ENCODE measurements at places on chromosomes 12 and 14.

DNA sequence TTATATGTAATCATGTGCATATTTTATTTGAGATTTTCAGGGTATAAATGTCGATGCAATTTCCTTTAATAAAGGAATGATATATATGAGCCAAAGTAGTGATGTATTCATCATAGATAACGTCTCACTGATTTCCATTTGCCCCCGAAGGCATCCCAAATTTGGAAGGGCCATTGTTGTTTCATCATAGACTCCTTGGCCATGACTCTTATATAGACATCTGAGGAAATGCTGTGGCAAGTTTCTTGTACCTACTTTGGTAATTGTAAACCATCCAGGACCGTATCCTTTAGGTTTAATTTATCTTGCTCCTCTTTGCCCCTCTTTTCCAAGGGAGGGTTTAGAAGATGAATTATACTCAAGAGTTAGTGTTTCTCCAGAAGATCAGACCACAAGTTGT is 84.7 kb downstream of the SAMD4A start:
- DNase-seq = no peak

GRCh38 chr14:22848351-22849164 is 12.2 kb downstream of the MMP14 start:
- no peak for DNase-seq

- DNase-seq = no peak
Observed at GRCh38 chr12:123421314-123421713, 15.2 kb downstream of the RILPL2 start.

GRCh38 chr14:99575043-99576023 is 28.7 kb downstream of the CCDC85C start:
- peak; percentile 70 for DNase-seq

- DNase-seq = no peak
Observed at GRCh38 chr12:53950437-53950773, 4.3 kb upstream of the HOXC12 start.

GRCh38 chr14:103112400-103113243 is 10.6 kb upstream of the TNFAIP2 start:
- no peak for DNase-seq

DNA sequence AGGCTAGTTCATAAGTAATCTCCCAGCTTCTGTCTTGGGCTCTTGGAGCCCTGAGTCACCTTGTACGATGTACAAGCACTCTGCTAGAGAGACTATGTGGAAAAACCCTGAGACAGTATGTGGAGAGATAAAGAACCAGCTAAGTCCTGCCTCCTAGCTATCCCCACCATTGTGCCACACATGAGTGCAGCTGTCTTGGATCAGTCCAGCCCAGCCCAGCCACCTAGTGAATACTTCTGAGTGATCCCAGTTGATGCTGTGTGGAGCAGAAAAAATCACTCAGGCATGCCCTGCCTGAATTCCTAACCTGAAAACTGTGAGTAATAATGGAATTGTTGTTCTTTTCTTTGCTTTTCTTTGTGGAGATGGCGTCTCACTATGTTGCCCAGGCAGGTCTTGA is 5.1 kb upstream of the SERPINA6 start:
- no peak for DNase-seq

- no peak for DNase-seq
Observed at GRCh38 chr14:35712466-35712865, 96.6 kb downstream of the RALGAPA1 start.

GRCh38 chr12:111368291-111368787 is 556 bp downstream of the PHETA1 start:
- DNase-seq = no peak

DNA sequence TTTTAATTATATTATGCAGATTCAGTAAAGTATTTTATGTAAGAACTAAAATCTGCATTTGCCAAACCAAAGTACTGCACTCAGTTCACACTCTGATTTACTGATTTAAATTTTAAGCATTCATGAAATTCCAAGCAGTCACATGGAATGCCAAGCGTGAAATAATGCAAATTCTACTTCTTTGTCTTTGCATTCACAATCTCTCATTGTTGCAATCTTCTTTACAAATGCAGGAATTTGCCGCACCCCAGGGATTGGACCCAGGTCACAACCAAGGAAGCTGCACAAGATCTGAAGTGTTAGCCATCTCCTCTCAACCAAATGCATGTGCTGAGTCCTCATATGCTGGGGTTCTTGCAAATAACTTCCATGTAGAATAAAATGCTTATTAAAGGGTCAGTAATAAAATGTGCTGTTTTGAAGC is 71.9 kb downstream of the TUNAR start:
- no peak for DNase-seq

DNA sequence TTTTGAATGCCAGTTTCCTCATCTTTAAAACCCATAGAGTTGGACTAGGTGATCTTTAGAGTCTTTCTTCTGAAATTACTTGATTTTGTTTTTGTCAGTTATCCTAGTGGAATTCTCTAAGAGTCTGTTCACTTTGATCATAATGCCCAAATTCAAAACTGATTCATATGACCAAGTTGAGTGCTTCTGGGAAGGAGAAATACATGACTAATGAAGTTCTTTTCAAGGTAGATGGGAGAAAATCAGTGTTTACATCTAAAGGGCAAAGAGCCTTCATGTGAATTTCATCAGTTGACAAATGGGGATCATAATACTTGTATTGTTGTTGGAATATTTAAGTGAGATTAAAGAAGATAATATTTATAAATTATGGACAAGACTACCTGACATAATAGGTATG is 53.2 kb downstream of the ERC1 start:
- no peak for DNase-seq

DNA sequence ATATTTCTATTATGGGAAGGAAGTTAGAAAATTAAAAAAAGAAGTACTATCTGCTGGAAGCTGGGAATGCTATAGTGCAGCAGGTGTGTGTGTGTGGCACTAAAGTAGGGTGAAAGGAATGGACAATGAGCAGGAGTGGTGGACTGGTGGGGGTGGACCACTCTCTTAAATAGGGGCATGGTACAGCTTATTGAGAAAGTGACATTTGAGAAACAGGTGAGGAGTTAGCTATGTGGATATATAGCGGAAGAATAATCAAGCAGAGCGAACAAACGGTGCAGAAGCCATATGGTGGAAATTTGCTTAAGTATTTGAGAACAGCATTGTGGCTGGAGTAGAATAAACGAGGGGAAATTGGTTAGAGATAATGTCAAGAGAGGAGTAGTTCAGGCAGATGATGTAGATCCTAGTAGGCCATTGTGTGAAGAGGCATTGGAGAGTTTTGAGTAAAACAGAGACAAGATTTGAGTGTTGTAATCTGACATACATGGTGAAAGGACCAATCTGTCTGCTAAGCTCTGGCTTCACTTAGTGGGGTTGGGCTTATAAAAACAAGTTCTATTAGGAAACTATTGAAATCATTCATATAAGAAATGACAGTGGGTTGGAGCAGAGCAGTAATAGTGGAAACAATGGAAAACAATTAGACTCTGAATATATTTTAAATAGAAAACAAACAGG is 149.2 kb upstream of the SYT10 start:
- DNase-seq = no peak

- no peak for DNase-seq
Observed at GRCh38 chr14:38047195-38047902, 160.4 kb upstream of the SSTR1 start.

GRCh38 chr12:120721866-120722265 is 3.8 kb upstream of the ACADS start:
- no peak for DNase-seq

- no peak for DNase-seq
Observed at GRCh38 chr12:50845021-50845647, 2.4 kb downstream of the TMPRSS12 start.

- DNase-seq = no peak
Observed at GRCh38 chr12:96171905-96172304, 22.3 kb upstream of the ELK3 start.

DNA sequence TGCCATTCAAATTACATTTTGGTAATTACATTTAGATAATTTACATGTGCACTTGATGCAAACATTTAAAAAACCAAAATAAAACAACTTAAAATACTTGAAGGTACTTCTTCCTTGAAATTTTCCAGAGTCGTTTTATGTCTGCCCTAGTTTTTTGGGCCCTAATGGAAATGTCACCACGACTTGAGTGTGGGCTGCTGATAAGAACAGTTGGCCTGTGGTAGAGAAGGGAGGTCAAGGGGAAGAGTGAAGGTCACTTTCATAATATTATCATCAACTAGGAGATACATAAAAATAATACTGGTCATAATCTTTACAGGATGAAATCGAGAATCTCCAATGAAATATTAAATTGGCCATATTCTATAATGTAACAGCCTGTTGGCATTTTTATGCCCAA is 23.1 kb downstream of the ZDHHC17 start:
- DNase-seq = no peak

DNA sequence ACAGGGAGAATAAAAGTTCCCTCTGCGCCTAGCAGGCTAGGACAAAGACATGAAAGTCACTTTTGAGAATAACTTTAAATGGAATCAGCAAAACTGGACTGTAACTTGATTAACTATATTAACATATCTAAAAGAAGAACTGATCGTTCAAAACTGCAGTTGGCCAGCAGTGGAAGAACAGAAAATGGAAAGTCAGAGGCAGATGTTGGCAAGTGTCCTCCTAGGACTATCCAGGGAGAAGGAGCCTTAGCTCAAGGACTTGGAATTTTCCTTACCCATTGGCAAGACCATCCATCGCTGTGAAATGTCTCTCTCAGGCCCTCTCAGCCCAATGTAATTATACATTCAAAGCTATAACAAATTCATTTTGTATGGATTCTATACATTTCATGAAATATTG is 419.7 kb downstream of the ATP23 start:
- DNase-seq = no peak

DNA sequence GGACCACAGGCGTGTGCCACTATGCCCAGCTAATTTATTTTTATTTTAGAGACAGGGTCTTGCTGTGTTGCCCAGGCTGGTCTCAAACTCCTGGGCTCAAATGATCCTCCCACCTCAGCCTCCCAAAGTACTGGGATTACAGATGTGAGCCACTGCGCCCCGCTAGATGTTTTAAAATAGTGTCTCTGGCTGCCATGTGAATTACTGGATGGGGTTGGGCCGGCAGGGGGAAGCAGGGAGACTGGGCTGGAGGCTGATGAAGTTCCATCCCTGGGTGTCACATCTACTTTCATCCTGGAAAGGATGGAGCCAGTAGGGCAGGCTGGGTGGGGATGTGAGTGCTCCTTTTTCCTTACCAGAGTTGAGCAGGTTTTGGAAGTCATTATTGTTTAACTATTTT is 46.1 kb downstream of the DNAH10 start:
- DNase-seq = no peak

- no peak for DNase-seq
Observed at GRCh38 chr12:130675791-130676190, 40.3 kb downstream of the RIMBP2 start.

DNA sequence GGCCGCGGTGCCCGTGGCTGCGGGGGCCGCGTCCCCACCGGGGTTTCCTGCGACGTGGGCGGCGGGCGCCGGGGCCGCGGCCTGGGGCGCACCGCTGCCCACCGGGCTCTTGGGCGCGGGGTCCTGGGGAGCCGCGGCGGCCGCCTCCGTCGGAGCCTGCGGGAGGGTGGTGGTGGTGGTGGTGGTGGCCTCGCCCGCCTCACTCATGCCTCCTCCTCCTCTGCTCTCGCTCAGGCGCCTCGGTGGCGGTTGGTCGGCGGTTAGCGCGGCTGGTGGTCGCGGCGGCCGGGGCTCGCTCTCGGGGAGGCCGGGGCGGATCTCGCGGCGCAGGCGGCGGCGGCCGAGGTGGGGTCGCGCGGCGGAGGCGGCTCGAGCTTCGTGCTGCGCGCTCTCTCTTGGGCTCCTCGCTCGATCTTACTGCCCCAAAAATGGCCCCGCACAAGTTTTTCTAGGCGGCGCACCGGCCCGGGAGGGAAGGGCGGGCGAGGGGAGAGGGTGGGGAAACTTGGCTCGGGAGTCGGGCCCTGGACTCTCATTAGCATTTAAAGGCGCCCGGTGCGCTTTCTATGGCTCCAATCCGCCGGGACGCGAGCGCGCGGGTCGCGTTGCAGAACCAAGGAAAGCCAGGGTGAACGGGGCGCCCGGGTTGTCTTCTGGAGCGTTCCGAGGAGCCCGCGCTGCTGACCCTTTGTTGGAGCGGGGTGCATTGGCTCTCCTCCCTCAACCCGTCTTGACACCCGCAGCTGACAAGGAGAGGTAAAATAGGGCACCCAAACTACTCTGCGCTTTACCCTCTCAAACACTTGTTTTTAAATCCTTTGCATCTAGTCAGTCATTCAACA is at the start of gene YBX3:
YBX3 (minus strand) TSS at position 419 of the 842 bp plus-strand sequence; CDS start at position 207, 212 bp downstream.
- DNase-seq = no peak

GRCh38 chr14:105391541-105391940 is 6.8 kb upstream of the TEX22 start:
- DNase-seq = no peak

GRCh38 chr14:100224229-100224866 is 14.6 kb upstream of the YY1 start:
- DNase-seq = no peak

DNA sequence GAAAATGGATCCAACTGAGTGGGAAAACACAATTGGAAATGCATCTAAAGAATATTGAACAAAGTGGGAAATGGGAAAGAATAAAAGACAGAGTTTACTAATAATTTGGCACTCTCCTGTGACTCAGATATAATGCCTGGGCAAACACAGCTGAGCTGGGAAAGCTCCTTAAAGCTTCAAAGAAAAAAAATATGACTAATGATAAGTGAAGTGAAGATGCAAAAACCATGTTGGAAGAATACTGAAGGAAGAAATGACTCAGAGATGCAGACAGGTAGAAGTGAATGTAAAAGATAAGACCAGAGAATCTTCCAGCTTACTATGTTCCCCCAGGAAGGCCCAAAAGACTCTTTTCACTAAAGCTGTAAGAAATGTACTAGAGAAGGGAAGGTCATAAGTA is 62.4 kb upstream of the FOXG1 start:
- DNase-seq = no peak

GRCh38 chr12:68290126-68290525 is 36.7 kb upstream of the IL22 start:
- no peak for DNase-seq

DNA sequence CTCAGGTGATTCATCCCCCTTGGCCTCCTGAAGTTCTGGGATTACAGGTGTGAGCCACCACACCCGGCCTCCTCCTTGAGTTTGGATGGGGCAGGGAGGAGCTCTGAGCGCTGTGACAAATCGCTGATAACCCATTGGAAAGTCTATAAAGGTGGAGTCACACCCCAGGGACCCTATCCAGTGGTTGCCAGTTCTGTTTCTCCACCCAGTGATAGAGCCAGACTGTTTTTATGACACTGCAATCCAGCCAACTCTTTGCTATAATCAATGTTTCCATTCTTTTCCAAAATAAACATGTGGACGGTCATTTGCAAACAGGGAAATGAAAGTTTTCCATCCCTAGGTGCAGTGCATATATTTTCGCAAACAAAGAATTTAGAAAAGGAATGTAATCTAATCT is 142.0 kb upstream of the PELI2 start:
- DNase-seq = no peak

- no peak for DNase-seq
Observed at GRCh38 chr14:78248501-78249090, 78.4 kb downstream of the NRXN3 start.

- peak; percentile 6 for DNase-seq
Observed at GRCh38 chr12:47021298-47021697, 58.1 kb upstream of the PCED1B start.
